ENCODE measurements at places on chromosomes 1 and 21. TPM values are rescaled to one million over a fixed set of nuclear protein-coding genes. Genes with fewer than 3 reads are reported as not detected.

Gene LCE3D
- not detected for total RNA-seq

- no peak for DNase-seq
Observed at GRCh38 chr1:159943908-159944622, 1.3 kb downstream of the IGSF9 start.

DNA sequence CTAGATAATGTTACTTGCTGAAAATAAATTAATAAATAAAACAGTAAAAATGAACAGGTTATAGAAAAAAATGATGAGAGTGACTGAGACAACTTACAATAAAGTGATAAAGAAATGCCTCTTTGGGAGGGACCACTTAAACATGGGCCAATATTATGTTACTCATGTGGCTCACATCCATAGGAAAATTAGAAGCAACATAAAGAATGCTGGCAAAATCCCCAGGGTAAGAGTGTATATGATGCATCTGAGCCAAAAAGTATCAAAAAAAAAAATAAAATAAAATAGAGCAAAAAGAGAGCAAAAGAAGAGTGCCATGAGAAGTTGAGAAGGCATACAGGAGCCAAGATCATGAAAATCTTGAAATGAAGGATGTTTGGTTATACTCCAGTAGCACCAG, 818.0 kb downstream of the LTN1 start:
- DNase-seq: no peak

Gene DARS2
- total RNA-seq: 24.3 TPM

Measured in left colon (tissue), 2 donors.